ENCODE measurements at places on chromosomes 7 and 10.

GRCh38 chr10:28986856-28987255 lies 302.0 kb upstream of the LYZL1 start:
- DNase-seq, result no peak

GRCh38 chr7:2978408-2978807 lies 65.3 kb downstream of the CARD11 start:
- no peak for DNase-seq

DNA sequence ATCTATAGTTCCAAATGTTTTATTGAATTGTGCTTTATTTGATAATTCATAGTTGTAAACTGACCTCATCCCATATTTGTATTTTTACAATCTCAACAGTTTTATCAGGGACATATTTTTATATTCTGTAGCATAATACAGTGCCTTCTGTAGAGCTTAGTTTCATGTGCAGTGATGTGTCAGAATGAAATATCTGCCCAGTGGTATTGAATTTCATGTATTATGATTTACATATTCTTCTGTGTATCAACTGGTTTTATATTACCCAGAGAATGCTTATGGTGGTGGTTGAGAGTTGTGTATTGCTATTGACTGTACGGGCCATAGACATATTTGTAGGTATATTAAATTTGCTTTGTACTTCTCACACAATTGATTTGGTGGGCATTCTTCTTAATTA lies 89.9 kb downstream of the KAT6B start:
- no peak for DNase-seq

DNA sequence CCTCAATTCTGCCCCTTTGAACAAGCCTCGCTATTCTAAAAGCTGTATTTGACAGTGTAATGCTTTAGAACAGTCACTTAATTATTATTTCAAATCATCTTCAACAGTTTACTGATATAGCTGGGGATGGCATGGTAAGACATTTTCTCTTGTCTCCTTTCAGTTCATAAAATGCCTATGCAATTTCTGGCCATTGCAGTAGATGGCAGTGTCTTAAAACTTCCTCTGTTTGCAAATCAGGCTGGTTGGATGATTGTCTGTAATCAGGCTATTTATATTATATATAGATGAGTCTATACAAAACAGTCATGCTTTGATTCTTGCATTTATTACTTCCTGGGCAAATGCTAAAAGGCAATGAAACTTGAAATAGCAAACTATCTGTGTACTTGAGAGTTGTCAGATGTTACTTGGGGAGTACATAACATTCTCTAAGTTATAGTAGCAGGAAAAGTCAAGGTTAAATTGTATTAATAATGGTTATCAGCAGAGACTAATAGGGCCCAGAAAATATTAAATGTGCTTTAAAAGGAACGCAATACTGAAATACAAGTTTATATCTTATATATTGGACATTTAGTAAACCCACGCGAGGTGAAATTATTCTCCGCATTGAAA lies 55.5 kb upstream of the LHFPL3 start:
- DNase-seq, result peak; percentile 45

GRCh38 chr7:94620703-94621118 lies 35.2 kb downstream of the SGCE start:
- DNase-seq, result peak; percentile 5

GRCh38 chr10:32318476-32318896 lies 28.5 kb downstream of the EPC1 start:
- DNase-seq, result no peak

DNA sequence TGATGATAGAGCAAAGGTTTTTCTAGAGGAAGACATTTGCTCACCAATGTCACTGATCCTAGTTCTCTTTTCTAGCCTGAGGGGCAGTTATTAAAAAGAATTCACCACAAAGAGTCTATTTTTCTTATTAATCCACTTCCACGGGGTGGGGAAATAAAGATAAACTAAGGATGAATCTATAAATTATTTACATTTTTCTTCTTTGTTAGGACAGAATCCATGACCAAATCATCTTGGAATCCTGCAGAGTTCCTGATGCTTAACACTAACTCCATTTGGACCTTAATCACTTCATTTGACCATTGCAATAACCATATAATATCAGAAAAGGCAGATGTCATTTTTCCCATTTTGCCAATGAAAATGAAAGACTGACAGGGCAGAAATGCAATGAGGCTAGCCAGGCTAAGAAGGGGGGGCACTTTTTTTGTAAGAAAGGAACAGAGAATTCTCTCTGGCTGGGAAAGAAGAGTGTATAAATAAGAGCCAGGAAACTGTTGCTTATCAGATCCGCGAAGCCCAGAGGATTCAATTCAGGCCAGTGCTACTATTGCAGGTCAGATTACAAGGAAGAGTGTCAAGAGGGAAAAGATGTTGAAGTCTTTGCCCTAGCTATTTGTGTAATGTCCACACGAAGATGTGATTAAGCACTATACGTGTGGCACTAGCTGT lies 433.2 kb downstream of the TNS3 start:
- no peak for DNase-seq

DNA sequence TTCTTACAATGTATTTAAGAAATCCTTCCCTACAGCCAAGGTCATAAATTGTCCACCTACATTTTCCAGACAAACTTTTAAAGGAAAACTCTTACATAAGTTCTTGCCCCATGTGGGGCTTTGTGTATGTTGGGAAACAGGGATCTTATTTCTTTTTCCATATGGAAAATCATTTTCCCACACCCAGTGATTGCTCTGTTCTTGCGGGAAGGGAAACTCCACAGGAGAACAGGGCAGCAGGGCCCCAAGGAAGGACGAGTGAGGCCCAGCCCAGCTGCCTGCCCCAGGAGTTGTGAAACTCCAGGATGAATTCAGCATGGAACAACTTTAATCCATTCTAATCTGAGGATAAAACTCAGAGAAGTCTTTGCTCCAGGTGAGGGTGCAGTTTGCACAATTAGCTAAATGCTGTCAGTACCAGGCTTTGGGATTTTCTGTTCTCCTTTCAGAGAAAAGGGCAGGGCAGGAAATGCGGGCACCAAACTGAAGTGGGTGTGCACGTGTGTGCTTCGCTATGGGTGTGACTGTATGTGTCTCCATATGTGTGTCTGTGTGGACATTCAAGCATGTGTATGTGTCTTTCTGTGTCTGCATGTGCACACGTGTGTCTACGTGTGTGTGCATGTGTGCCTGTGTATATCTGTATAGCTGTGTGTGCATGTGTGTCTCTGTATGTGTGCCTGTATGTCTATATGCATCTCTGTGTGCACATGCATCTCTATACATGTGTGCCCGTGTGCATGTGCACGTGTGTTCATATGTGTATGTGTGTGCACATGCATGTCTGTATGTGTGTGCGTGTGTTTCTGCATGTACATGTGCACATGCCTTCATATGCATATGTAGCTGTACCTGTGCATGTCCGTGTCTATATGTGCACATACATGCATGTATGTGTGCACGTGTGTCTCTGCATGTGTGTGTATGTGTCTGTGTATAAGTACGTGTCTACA lies 102.0 kb upstream of the FAM20C start:
- DNase-seq, result no peak

DNA sequence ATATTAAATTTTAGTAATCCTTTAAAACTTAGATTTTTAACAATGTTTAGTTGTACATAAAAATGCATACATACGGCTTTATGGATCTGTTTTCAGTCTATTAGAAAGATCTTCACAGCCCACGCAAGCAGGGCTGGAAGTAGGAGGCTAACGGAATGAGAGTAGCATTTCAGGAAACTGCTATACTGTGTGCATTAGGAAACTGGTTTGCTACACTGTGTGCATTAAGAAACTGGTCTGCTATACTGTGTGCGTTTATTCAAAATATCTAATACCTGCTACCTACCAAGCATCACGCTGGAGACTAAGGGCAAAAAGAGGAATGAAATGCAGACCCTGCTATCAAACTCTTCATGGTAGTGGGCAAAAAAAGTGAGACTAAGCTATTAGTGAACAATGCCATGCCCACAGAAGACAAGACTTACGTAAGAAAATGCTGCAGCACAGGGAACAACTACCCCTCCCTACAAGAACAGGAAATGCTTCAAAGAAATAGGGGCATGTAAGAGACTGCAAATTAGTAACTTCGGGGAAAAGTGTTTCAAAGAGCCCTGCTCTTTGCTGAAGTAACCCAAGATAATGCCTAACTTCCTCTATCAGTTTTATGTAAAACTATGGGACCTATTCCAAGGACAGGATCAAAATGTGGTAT lies 11.3 kb downstream of the RAB11FIP2 start:
- DNase-seq, result peak; percentile 8

- DNase-seq, result no peak
Measured at GRCh38 chr7:45973725-45974532, 52.9 kb upstream of the IGFBP3 start.

- DNase-seq, result peak; percentile 51
Measured at GRCh38 chr10:103859161-103860086, 4.0 kb upstream of the SH3PXD2A start.

DNA sequence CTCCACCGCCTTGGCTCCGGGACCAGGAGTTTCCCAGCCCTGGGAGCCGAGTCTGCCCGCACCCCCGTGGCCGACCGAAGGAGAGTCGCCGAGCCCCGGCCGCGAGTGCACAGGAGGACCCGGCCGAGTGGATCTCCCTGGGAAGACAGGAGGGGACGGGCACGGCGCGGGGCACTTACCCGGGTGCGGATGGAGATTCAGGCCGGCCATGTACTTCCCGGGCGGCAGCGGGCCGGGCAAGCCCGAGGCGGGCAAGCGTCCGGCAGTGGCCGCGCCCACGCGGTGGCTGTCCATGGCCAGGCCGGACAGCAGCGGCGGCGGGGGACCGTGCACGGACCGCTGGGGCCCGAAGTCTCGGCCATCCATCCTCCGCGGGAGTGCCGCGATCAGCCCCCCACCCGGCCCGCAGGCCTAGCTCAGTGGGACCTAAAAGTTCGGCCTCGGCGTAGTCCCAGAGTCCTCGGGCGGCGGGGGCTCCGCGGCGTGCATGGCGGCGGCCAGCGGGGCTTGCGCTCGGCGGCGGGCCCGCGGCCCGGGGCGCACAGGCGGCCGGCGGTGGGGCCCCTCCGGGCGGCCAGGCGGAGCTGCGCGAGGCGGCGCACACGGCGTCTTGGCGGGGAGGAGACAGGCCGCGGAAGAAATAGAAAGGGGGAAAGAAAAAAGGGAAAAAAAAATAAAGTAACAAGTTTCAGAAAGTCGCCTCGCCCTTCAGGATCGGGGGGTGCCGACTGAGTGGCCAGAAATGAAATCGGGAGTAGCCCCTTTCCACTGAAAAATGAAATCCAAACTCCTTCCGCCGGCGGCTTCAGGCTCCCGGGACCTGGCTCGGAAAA lies 2.5 kb downstream of the TNRC18 start:
- DNase-seq, result no peak

DNA sequence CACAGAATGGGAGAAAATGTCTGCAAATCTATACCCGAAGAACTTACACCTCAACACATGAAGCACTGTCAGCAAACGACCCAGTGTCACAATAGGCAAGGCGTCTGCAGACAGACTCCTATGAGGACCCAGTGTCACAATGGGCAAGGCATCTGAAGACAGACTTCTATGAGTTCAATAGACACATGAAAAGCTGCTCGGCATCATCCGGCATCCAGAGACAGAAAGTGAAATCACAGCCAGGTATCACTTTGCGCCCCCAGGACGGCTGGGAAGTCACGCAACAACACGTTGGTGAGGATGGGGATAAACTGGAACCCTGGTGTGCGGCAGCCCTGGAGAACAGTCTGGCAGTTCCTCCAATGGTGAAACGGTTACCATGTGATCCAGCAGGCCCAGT lies 273.2 kb downstream of the ELFN1 start:
- no peak for DNase-seq

DNA sequence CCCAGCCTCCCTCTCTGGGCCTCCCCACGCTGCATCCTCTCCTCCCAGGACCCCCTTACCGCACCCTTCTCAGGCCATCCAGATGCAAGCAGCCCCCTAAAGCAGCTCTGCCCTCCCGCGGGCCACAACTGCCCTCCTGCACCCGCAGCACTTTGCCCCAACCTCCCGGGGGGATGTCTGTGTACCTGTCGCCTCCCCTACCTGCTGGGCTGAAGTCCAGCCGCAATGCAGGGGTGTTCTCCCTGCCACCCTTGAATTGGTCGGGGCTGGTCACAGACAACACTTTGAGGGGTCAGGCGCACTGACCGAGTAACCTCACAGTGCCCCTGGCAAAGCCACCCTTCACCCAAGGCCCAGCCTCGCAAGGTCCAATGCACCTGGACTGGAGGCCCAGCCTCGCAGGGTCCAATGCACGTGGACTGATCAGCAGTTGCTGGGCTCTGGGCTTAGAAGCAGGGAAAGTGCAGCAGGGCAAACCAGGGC lies 8.3 kb upstream of the CALML5 start:
- no peak for DNase-seq

DNA sequence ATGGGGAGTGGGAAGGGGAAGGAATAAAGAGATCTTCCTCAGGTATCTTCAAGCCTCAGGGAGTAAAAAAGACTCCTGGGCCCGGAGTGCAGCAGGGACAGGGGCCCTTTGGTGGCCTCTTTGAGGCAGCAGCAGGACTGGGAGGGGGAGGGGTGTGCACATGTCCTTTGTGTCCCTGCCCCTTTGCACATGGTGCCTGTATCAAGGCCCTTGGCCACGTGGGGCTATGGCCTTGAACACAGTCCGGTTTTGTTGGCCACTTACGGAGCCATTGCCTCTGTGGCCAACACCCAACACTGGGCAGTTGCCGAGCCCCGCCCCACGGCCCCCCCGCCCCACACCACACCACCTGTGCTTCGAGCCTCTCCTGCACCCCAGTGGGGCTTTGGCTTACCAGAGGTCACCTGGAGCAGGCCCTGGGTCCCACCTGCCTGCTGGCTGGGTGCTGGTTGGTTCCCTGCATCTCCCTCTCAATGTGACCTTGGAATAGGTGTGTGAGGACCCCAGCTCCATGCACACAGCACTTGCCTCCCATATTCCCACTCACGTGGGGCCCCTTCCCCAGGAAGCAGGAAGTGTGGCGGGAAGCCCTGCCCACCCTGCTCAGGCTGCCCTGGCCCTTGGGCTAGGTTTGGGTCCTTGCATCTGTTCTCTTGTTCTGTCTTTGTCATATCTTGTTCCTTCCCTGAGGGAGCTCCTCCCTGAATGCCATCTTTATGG lies 5.4 kb downstream of the SAP25 start:
- no peak for DNase-seq

DNA sequence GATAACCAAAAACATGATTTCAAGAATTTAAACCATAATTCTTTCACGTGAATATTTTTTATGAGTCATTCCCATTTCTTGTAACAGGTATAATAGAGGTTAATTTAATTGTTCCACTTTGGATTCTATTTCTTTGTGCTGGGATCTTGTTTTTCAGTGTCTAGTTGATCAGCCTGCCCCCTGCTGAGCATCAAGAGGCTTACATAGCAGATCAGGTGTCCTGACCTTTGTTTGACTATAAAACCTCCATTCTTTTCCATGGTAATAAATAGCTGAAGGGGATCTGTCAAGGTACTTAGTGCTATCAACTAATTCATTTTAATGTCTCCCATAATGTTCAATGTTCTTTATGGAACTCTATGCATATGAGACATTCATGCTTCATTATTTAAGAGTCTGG lies 4.9 kb downstream of the COL17A1 start:
- peak; percentile 25 for DNase-seq

GRCh38 chr10:127444155-127444554 lies 105.0 kb upstream of the NPS start:
- no peak for DNase-seq

GRCh38 chr7:39260279-39260844 lies 282.7 kb downstream of the POU6F2 start:
- DNase-seq, result no peak

- DNase-seq, result no peak
Measured at GRCh38 chr7:121744877-121745276, 128.1 kb upstream of the PTPRZ1 start.

Measured in Jurkat, Clone E6-1 (cell line).